ENCODE measurements at places on chromosomes 6 and 20.

DNA sequence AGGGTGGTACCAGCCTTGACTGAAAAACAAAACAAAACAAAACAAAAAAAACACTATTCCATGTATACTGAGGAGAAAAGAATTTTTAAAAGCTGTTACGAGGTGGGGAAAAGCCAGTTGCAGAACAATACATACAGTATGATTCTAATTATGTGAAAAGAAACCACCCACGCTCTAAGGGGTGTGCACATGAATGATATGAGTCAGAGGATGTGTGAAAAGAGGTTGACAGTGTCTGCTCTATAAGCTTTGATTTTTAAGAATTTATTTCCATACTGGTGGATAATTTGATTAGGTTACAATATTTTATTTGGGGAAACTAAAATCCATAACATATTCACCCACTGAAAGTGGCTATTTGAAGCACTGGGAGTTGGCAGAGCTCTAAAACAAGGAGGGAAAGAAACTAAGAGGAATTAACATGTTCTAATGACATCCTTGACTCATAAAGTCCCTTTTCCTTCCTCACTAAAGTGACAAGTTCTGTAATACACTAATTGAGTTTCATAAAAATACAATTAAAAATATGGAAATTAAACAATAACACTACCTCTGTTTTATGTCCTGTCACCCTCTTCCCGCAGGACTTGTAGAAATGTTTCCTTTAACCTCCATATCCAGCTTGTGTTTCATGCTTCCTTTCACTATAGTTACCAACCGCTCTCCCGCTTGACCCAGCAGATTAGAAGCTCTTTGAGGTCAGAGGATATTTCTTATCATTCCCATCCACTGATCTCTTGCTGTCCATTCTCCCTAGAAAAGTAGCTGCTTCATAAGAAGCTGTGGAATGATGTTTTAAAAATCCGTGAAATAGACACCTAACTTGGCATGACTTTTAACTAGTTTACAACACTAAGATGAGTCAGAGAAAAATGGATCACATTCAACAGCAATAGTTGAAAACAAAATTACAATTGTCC lies 118.6 kb upstream of the CCDC28A start:
- peak; percentile 53 for DNase-seq

DNA sequence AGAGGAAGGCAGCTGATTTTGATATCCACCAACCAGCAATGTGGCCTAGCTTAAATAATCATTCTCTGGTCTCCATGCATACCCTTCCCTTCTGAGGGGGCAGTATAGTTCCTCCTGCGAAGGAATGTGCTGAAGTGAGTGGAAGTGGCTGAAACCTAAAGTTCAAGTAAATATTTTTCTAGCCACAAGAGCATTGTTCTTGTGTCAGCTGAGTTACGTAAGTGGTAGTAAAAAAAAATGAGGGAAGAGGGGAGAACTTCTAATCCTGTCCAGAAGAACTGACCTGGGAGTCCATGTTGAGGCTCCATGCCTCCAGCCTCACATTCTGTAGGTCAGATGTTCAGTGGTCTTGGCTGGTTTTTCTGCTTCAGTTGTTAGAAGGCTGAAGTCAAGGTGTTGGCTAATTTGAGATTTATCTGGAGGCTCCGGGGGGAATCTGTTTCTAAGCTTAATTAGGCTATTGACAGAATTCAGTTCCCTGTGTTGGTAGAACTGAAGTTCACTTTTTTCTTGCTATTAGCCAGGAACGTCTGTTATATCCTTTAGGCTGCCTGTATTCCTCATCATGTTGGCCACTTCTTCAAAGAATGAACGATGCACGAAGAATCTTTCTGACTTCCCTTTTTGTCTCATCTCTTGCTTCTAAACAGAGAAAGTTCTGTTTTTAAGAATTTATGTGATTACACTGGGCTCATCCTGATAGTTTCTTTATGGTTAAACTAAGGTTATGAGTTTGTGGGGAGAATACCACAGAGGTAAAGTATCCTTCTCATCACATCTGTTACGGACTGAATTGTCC lies 207.1 kb upstream of the PRSS16 start:
- DNase-seq = no peak

DNA sequence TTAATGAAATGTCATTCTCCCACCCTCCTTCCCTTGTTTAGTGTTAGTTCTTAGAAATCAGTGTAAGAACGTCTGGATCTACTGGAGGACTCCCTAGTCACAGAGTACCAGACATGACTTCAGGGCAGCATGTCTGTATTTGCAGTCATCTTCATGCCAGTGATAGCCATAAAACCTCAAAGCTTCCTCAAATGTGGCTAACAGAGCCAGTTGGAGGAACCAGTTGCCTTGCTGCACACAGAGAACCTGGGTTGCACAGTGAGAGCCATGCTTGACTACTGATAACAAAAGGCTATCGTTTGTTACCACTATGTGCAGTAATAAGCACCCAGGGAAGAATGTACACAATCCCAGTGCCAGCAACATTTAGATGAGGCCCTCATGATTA lies 20.1 kb downstream of the NT5E start:
- DNase-seq = no peak

DNA sequence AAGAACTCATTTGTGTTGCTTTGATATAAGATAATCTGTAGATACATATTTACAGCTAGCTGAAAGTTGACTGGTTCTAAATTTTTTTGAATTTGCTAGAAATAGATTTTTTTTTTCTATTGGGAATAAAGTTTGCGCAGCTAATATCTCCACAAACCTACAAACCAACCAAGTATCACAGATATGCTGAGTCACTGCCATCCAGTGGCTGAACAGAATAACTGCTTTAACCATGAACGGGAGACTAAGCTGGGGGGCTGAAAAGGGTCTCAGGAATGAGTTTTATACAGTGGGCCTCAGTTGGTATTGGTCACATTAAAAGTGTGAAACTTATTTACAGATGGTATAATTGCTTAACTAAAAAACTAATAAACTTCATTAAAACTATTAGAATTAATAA lies 326.7 kb upstream of the CNR1 start:
- DNase-seq = no peak

- no peak for DNase-seq
These were observed 115.0 kb downstream of the PDSS2 start for GRCh38 chr6:107344383-107344782.

- peak; percentile 94 for DNase-seq
These were observed 147.8 kb upstream of the RALGAPA2 start for GRCh38 chr20:20860078-20860806.

DNA sequence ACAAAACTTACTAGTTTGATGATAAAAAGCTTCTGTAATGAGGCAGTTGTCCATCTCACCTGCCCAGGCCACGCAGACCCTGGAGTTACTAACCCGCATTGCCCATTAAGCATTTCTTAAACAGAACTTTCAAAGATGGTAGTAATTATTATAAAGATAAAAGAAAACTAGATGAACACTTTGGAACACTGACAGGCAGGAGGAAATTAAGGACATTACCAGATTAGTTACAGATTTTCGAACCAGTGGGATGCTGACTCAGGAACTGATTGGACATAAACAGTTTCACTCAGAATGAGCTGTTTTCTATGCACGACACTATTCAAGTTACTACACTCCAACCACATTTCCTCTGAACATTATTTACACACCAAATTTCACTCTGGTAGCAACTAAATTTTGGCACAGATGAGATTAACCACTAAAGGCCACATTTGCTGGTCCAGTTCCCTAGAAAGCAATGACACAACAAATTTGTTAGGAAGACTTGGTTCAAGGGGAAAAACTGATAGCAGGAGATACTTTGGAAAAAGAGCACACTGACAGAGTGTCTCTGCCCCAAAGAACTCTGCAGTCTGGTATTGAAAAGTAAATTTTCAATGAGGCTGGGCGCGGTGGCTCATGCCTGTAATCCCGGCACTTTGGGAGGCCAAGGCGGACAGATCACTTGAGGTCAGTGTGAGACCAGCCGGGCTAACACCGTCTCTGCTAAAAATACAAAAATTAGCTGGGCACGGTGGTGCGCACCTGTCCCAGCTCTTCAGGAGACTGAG lies 3.0 kb downstream of the ROMO1 start:
- DNase-seq = no peak

Measured in stimulated activated CD4-positive, alpha-beta T cell treated with anti-CD3 and anti-CD28 coated beads, Interleukin-15, amount 100 ng/mL, for 24 hours (primary cell).